ENCODE measurements at places on chromosomes 7 and 10. TPM values are rescaled to one million over a fixed set of nuclear protein-coding genes. Genes with fewer than 3 reads are reported as not detected.

The PDZD7 gene
- total RNA-seq, result 0.71 TPM

The LIPJ gene
- total RNA-seq, result not detected

The EPHB6 gene
- 7.8 TPM for total RNA-seq

The SLC16A9 gene
- 2.9 TPM for total RNA-seq

The MUC12 gene
- not detected for total RNA-seq
